ENCODE measurements at places on chromosomes 3 and 15.

DNA sequence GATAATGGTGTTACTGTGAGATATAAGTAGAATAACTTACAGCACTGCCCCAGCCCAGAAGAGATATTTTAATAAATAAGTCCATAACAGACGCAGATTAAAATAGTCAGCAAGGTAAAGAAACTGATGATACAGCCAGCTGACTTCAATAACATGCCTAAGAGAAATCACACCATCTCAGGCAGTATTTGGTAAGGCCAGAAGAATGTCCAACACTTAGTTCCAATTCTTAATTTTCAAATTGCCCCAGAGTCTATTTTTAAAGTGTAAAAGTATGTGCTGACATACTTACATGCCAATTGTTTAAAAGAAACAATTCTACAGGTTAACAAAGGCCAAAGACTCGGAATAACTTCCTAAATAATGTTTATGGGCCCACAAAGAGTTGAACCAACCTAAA is 1.6 kb downstream of the GNB4 start:
- no peak for DNase-seq

DNA sequence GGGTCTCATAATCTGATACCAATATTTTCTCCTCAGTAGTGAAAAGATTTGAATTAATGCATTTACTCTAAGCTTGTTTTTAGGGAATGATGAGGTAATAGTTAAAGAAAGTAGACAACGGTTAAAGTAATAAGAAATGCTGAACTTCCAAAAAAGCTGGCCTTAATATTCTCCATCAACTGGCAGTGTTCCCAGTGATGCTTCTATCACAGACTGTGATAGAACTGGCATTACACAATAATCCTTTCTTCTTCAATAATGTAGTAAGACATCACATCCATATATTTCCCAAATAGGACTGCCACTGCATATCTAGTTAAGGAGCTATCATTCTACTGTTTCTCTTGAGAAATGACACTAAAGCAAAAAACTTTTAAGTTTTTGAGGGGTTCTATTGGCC is 188.7 kb downstream of the IL5RA start:
- no peak for DNase-seq

DNA sequence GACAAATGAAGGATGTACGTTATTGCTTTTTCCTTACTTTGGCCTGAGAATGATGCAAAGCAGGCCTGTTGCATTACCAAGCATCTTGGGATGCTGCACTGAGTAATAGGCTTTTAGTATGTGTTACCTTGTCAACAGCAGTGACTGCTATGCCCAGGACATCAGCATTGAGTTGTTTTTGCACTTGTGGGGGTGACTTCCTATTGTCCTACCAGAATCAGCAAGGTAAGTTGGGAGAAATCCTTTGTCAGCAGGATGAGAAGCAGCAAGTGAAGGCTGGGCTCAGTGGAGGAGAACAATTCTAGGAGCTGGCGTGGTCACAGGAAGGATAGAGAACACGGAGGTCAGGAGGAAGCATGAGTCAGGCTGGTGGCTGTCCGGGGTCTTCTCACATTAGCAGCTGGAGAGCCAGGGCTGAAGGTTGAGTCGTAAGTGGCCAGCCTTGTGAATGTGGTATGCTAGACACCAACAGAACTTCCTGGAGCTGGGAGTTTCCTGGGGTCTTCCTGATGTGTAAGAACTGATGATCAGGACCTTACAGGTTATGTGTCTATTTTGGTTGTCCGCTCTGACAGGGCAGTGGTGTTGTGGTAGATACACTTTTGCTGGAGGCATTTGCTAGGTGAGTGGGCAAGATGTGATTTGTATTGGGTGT is 142.7 kb downstream of the FNDC3B start:
- peak; percentile 50 for DNase-seq

- DNase-seq, result no peak
These were observed 141.8 kb upstream of the ICE2 start for GRCh38 chr15:60620708-60621107.

- DNase-seq, result no peak
These were observed 57.8 kb downstream of the IMPG2 start for GRCh38 chr3:101262393-101263240.

GRCh38 chr3:17194116-17194515 is 309.4 kb downstream of the PLCL2 start:
- DNase-seq, result no peak

GRCh38 chr3:64191822-64192221 is 33.4 kb downstream of the PRICKLE2 start:
- DNase-seq, result no peak

- no peak for DNase-seq
These were observed 43.3 kb downstream of the CAPN3 start for GRCh38 chr15:42402455-42403205.

- DNase-seq, result no peak
These were observed 565 bp downstream of the CIB2 start for GRCh38 chr15:78130466-78131294.

- DNase-seq, result peak; percentile 27
These were observed 296 bp downstream of the TPRA1 start for GRCh38 chr3:127590282-127590592.

GRCh38 chr3:188624384-188624783 is 470.4 kb downstream of the LPP start:
- no peak for DNase-seq

Measured in stimulated activated effector memory CD8-positive, alpha-beta T cell treated with anti-CD3 and anti-CD28 coated beads, Interleukin-12 subunit alpha, Interleukin-12 subunit beta, amount 100 ng/mL, for 72 hours (primary cell).